Activated CD8-positive, alpha-beta T cell treated with anti-CD3 and anti-CD28 coated beads, Interleukin-2, amount 10 ng/mL, durations not matched to agents 7 days and 5 days (primary cell): ENCODE measurements at places on chromosomes 13 and 19.

DNA sequence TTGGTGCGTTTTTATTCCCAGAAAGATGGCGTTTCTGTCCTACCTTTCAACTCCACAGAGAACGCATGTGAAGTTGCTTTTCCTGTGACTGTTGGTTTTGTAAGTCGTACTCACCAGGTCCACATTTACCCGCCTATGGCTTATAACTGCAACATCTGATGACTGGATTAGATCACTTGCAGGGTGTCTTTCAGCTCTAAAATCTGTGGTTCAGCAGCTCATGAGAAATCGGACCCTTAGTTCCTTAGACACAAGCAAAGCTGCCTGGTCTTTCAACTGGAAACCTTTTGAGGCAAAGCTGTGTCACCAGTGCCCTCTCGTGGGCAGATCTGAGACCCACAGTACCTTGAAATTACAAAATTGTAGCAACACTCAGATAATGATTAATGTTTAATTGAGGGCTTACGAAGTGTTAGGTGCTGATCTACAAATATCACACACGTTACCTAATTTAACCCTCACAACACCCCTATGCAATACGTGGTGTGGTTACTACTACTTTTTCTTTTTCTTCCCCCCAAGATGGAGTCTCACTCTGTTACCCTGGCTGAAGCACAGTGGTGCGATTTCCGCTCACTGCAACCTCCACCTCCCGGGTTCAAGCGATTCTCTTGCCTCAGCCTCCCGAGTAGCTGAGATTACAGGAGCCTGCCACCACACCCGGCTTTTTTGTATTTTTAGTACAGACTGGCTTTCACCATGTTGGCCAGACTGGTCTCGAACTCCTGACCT, 65.4 kb downstream of the RUBCNL start:
- DNase-seq, result peak; percentile 86
- peaks cover 2% of the 10 kb centered on the region for H3K27me3 ChIP-seq
- peaks cover under 1% of the 10 kb centered on the region for H3K36me3 ChIP-seq
- H3K4me3 ChIP-seq, result peak overlapping the region; percentile 70

- H3K27me3 ChIP-seq, result no peaks in the 10 kb centered on the region
- no peak overlapping the region for H3K4me3 ChIP-seq
- H3K27ac ChIP-seq, result no peak overlapping the region
- no peaks in the 10 kb centered on the region for H3K4me1 ChIP-seq
Measured at GRCh38 chr13:112481458-112481857, 105.3 kb downstream of the SPACA7 start.

- no peak overlapping the region for H3K27ac ChIP-seq
- no peak for DNase-seq
- H3K36me3 ChIP-seq, result no peaks in the 10 kb centered on the region
- no peak overlapping the region for H3K4me3 ChIP-seq
Measured at GRCh38 chr19:5838353-5839064, 993 bp downstream of the FUT6 start.

DNA sequence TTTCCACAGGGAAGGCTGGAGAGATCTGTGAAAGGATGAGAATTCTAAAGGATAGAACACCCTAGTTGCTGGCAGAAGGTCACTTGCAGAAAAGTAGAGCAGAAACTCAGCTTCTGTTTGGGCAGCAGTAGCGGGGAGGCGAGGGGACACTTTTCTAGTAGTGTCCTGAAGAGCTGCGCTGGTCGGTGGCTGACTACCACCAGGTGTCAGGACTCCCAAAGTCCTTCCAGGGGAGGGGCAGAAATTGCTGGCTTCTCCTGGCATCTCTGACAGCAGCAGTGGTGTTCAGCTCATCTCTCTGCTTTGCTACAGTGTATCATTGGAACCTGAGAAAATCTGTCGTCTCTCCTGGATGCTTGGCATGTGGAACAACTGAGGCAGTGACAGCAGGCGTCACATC, 120.9 kb downstream of the ZDHHC20 start:
- no peaks in the 10 kb centered on the region for H3K36me3 ChIP-seq
- H3K27me3 ChIP-seq, result no peaks in the 10 kb centered on the region
- no peak overlapping the region for H3K27ac ChIP-seq
- peaks cover 7% of the 10 kb centered on the region for H3K4me1 ChIP-seq
- no peak overlapping the region for H3K4me3 ChIP-seq

DNA sequence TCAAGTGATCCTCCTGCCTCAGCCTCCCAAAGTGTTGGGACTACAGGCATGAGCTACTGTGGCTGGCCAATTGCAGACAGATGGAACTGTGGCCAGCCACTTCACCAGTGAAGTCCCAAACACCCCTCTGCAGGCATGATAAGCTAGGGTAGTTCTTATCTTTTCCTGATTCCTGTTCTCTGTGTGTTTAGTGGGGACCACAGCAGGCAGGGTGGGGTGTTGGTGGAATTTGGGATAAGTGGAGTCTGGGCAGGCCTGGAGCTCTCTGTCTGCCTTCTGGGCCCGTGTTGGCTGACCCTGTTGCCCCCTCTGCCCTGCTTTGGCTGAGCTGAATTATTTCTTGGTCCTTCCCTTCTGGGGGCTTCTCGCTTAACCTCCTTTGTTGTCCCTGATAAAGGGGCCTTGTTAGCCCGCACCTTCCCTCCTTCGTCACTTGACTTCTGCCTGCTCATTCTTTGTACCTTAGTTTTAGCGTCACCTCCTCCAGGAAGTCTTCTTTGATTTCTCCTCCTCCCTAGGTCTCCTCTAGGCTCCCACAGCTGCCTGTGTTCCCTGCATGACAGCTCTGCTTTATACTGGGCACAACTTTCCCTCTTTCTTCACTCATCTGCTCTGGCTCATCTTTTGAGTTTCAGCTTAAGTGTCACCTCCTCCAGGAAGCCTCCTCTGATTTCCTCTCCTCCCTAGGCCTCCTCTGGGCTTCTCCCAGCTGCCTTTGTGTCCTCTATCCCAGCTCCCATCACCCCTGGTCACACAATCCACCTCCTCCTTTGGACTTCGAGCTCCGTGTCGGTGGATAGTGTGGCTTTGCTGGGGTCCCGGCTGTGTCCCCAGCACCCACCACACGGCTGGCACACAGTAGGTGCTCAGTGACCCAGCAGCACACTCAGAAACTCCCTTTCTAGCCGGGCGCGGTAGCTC, 1.7 kb upstream of the NCLN start:
- H3K36me3 ChIP-seq, result peaks cover 60% of the 10 kb centered on the region
- H3K4me1 ChIP-seq, result peaks cover 59% of the 10 kb centered on the region
- H3K27me3 ChIP-seq, result no peaks in the 10 kb centered on the region
- H3K27ac ChIP-seq, result peak overlapping the region; percentile 74
- no peak for DNase-seq
